ENCODE measurements at places on chromosomes 4 and X.

- no peak for DNase-seq
Measured at GRCh38 chr4:179803857-179804256, 2361.6 kb upstream of the AGA start.

- DNase-seq = no peak
Measured at GRCh38 chrX:9555354-9555753, 90.5 kb downstream of the TBL1X start.

DNA sequence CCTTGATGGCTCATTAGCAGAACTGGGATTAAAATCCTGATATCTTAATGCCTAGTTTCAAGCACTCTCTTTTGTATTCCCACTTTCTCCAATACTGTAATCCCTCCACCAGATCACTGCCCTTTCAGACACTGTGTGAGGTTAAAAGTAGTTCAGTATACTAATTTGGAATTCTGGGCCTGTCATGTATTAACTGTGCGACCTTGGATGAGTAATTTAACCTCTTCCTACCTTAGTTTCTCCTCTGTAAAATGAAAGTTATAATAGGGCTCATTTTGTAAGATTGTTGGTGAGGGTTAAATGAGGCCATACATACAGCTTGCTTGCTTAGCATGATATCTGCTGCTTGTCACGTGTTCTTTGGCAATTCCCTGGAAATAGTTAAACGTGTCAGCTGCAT lies 207.3 kb upstream of the HS3ST1 start:
- DNase-seq = no peak

DNA sequence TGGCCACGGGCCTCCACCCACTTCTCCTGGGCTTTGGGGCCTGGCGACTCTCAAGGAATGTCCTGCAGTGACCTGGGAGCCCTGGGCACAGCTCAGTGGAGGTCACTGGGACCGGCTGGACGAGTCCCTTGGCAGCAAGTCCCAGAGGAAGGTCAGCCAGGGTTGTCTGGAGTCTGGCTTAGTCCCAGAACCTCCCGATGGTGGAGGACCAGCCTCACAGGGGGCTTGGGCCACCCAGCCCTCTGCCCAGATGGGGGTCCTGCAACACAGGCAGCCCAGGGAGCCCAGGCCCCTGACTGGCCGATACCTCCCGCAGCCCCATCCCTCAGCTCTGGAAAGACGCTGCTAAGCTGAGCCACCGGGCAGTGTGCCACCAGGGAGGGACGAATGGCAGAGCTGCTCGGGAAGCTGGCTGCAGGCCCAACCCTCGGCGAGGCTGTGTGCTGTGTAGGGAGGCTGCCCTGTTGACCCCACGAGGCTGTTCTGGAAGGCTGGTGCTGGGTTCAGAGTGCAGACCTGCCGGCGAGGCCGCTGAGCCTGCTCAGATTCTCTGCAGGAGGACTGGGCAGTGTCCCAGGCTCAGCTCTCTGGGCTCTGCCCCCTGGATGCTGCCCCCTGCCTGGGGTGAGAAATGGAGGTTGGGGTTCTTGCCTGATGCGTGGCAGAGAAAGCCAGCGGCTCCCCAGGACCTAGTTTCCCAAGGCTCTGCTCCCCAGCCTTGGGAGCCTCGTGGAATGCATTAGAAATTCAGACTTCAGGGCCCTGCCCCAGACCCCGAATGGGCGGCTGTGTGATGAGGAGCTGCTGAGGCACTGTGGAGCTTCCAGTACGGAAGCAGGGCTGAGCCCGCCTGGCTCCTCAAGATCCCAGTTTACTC lies 61.7 kb downstream of the ADRA2C start:
- no peak for DNase-seq

GRCh38 chr4:36317721-36318120 lies 36.3 kb downstream of the DTHD1 start:
- no peak for DNase-seq

DNA sequence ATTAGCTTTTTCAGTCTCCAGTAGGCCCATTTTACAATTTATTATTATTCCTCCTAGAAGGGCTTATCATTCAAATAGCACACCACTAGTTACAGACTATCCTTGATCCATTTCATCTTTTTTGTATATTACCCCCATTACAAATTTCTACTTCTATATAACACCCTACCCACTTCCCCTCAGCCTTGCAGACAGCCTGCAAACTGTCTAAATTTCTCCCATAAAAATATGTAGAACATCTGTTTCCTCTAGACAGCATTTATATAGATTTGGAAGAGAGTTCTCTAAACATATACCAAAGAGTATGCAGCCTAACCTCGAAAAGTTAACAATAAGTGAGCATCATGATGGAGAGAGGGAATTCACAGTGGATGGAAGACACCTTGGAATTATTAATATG lies 30.8 kb downstream of the COMMD8 start:
- no peak for DNase-seq

DNA sequence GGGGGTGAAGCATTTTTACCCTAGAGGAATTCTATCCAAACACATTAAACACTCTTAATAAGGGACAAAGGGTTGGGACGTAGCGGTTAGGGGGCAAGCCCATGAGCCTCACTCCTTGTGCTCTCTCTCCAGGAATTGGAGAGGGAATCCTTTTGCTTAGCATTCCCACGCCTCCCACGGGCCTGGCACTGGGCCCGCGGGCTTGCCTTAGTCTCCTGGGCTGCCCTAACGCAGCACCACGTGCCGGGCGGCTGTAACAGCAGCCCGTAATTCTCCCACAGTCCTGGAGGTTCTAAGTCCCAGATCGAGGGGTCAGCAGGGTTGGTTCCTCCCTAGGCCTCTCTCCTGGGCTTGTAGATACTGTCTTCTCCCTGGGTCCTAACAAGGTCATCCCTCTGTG lies 67.5 kb downstream of the TBL1X start:
- DNase-seq = no peak

DNA sequence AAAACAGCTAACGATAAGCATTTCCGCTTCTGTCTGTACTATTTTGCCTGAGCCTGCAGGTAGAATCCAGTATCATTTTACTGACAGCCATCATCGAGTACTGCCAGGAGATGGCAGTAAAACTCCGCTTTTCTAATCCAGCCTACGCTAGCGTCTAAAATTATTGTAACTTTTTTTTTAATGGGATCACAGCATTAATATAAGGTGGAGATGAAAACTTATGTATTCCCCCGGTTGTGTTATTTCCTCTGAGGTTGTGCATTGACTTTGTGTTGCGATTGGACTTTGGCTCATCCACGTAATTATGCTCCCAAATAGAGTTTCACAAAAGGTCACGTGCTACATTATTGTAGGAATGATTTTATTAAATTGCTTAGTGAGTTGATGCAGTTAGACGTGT lies 248.1 kb downstream of the C4orf33 start:
- peak; percentile 13 for DNase-seq

GRCh38 chrX:150185766-150186165 lies 177.4 kb upstream of the MAMLD1 start:
- DNase-seq = no peak

DNA sequence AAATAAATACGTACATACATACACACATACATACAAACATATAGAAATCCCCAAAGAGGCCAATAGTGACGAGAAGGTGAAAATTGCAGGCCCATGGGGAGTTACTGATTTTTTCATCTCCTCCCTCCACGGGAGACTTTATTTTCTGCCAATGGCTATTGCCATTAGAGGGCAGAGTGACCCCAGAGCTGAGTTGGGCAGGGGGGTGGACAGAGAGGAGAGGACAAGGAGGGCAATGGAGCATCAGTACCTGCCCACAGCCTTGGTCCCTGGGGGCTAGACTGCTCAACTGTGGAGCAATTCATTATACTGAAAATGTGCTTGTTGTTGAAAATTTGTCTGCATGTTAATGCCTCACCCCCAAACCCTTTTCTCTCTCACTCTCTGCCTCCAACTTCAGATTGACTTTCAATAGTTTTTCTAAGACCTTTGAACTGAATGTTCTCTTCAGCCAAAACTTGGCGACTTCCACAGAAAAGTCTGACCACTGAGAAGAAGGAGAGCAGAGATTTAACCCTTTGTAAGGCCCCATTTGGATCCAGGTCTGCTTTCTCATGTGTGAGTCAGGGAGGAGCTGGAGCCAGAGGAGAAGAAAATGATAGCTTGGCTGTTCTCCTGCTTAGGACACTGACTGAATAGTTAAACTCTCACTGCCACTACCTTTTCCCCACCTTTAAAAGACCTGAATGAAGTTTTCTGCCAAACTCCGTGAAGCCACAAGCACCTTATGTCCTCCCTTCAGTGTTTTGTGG lies 180.7 kb downstream of the AR start:
- no peak for DNase-seq

DNA sequence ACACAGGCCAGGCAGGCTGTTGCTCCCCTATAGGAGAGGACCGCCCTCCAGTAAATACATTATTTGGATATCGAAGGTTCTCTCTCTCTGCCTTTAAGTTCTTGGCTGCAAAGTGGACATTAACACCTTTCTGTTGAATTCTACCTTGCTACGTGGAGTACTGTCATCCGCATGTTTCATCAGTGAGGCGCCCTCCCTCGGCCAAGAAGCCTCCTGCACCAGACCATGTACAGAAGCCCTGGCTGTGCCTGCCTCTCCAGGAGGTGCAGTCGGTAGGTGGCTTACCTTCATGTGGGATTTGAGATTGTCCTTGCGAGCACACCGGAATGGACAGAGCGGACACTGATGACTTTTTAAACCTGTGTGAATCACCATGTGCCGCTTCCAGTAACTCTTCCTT lies 46.7 kb downstream of the ZNF827 start:
- DNase-seq = no peak

DNA sequence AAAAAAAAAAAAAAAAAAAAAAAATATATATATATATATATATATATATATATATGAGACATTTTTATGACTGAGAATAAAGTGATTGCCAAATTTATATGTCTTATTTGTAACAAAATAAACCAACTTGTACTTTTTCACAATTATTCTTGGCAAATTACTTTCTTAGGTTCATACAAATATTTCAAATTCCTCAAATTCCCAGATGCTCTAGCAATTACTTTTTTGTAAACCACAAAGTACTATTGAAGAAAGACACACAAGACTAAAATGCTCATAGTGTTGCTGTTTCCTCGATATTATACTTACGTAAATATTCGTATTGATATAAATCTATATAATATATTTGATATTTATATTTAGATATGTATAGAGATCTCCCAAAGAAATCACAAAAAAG lies 390.0 kb downstream of the FAT4 start:
- DNase-seq = no peak

GRCh38 chr4:98939892-98940298 lies 11.0 kb upstream of the EIF4E start:
- peak; percentile 36 for DNase-seq

All from activated CD4-positive, alpha-beta T cell treated with anti-CD3 and anti-CD28 coated beads, Interleukin-2, Interleukin-6, amounts not matched to agents 100 ng/mL and 50 ng/mL, durations not matched to agents 16 hours and 8 hours (primary cell).